ENCODE measurements at places on chromosomes 16 and 17. TPM values are rescaled to one million over a fixed set of nuclear protein-coding genes. Genes with fewer than 3 reads are reported as not detected.
A peak's percentile ranks its signal among the peaks of the same experiment; 100 is the strongest.

Gene CRHR1
- not detected for total RNA-seq

Gene CIAPIN1
- 35.8 TPM for total RNA-seq

Gene TP53TG3F
- total RNA-seq = not detected

Gene CA5A
- not detected for total RNA-seq

- no peak for DNase-seq
Measured at GRCh38 chr17:74690409-74690825, 22.3 kb downstream of the CD300LF start.

- DNase-seq = no peak
Measured at GRCh38 chr17:42924891-42925290, 24.3 kb downstream of the G6PC1 start.

- DNase-seq = peak; percentile 67
Measured at GRCh38 chr17:80970044-80970761, 21.4 kb upstream of the CHMP6 start.

DNA sequence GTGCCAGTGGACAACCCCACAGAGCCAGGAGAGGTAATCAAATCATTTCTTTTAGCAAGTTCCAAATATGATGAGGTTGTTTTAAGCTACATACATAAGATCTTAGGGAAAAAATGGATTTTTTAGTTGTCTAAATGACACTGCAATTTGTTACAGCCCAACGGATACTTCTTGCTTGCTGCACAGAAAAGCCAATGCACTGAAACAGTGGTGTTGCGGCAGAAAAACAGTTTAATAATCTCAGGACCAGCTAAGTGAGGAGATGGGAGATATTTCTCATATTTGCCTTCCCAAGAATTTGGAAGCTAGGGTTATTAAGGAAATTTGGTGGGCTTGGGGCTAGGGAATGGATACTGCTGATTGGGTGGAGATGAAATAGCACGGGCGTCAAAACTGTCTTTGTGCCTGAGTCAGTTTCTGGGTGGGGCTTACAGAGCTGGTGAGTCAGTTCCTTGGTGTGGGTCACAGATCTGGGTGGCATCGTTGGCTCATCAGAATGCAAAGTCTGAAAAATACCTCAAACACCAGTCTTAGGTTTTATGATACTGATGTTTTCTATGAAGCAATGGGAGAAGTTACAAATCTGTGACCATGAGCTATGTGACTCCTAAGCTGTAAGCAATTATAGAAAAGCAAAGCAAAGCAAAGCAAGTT, 255.4 kb downstream of the IRX3 start:
- DNase-seq = no peak

DNA sequence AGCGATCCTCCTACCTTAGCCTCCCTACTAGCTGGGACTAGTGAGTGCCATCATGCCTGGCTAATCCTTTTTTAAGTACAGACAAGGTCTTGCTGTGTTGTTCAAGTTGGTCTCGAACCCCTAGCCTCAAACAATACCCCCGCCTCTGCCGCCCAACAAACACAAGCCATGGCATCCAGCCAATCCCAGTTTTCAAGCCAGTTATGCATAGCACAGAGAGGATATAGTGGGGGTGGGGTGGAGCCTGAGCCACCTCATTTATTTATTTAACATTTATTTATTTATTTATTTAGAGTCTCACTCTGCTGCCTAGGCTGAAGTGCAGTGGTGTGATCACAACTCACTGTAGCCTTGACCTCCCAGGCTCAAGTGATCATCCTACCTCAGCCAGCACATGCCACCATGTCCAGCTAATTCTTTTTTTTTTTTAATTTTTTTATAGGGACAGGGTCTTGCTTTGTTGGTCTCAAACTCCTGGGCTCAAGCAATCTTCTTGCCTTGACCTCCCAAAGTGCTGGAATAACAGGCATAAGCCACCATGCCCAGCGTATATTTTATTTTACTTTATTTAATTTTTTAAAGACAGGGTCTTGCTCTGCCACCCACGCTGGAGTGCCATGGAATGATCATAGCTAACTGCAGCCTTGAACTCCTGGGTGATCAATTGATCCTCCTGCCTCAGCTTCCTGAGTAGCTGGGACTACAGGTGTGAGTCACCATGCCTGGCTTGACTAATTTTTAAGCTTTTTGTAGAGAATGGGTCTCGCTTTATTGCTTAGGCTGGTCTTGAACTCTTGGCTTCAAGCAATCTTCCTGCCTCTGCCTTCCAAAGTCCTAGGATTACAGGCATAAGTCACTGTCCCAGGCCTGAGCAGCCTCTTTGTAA, 26.2 kb upstream of the KLHL11 start:
- no peak for DNase-seq

- DNase-seq = peak; percentile 80
Measured at GRCh38 chr16:50368410-50369132, at the start of gene BRD7. Gene BRD7 (minus strand): TSS chr16:50368988. CDS start chr16:50368774, 214 bp downstream.

DNA sequence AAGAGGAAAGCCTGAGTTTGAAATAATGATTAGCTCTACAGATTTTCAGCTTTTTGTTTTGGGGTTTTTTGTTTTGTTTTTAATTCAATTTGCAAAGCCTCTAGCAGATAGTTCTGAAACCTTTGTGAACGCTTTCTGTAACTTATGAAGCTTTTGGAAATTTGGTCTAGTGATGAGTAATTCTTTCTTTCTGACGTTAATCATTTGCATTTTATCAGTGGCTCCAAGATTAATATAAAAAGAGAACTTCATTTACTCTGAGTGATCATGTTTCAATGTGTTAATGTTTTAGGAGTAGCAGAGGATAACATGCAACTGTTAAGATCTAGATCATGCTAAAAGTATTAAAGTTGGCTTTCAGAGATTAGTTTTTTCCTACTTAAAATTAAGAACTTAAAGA, 160.3 kb upstream of the TBX2 start:
- no peak for DNase-seq

- DNase-seq = no peak
Measured at GRCh38 chr16:58022601-58023371, 2.8 kb upstream of the MMP15 start.

- peak; percentile 9 for DNase-seq
Measured at GRCh38 chr16:66585481-66586239, 6.4 kb downstream of the CMTM2 start.

GRCh38 chr17:9036336-9036735, 15.0 kb downstream of the NTN1 start:
- no peak for DNase-seq

DNA sequence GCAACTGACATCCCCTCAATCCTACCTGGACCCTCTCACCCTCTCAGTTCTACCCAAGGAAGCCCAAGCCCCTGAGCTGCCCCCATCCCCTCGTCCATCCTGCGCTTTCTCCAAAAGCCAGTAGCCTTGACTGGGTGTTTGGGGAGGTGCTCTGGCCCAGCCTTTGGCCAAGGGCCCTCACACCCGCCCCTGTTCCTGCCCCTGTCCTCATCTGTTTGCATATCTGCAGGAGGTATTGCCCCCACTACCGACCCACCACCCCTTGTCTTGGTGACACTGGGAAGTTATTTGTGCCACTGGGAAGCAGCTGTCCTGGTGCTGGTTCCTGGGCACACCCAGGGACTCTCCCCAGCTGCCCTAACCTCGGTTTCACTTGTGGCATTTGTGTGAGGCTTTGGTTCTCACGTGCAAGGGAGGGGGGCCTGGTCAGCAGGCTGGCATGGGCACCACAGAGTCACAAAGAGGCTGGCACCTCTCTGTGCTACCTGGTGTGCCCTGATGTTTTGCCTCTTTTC, 75.3 kb downstream of the MRC2 start:
- DNase-seq = no peak

DNA sequence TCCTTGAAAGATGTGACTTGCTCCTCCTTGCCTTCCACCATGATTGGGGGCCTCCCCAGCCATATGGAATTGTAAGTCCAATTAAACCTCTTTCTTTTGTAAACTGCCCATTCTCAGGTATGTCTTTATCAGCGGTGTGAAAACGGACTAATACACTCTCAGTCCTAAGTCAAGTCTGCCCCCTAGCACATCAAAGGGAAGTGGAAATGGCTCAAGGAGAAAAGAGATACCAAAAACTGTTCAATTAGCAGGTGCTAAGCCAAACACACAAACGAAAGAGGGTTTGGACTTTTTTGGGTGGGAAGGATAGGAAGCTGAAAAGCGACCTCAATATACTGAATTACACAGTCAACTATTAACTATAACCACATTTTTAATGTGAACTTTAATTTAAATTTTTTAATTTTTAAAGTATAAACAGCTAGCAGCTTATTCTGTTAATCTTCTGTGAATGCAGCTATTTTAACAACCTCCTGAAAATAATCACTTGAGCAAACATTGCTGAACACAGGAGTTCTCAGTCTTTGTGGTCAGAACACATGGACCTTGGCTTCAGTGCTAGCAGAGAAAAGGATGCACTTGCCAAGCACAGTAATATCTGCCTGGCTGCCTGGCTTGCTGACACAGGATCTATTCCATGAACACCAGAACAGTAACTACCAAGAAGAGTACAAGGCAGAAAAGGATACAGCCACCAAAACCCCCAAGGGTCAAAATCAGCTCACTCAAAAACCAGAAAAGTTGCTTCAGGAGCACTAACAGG, 10.9 kb downstream of the ZNF18 start:
- no peak for DNase-seq

GRCh38 chr16:47493381-47494337, 32.5 kb downstream of the PHKB start:
- DNase-seq = no peak

DNA sequence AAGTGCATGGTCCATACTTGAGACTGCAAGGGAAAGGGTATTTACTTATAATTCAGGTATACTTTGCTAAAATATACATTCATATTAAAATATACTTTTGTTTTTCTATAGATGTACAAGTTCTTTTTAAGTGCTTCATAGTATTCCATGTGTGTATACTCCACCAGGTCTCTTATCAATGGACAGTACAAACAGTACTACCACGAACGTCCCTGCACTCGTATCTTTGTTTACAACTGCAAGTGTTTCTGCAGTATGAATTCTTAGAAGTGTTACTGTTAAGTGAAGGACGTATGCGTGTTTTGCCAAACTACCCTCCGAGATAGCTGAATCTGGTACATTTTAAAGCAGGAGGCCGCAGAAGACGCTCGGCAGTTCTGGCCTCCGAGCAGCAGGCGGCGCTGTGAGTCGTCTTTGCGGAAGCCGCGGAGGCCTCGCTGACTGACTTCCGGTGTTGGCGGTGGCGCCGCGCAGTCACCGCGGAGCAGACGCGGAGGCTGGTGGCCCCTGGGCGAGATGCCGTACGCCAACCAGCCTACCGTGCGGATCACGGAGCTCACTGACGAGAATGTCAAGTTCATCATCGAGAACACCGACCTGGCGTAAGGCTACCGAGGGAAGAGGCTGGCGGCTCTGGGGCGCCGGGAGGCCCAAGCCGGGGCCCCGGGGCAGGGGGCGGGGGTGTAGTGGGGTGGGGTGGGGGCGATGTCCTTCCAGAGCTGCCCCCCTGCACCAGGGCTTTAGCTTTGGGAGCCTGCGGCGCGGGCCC, at the start of gene POLR2C:
TSS of gene POLR2C (plus strand) at position 471 of the 769 bp plus-strand sequence. CDS start at position 517, 46 bp downstream.
- DNase-seq = peak; percentile 93

DNA sequence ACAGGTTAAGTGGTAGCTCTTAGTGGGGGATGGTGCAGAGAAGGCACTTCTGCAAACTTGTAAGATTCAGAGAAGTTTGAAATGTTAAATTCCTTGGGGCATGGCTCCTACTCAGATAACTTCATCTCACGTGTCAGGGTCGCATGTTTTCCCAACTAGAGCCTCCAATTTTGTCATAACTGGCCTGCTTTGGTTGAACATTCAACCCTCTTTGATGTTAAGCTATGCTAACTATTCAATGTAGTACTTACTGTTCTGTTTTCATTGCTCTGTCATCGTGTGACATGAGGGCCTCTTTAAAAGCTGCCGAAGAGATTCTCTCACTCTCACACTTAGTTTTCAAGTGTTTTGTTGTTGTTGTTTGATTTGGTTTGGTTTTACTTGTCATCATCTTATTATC, 280.8 kb downstream of the CDH11 start:
- no peak for DNase-seq

DNA sequence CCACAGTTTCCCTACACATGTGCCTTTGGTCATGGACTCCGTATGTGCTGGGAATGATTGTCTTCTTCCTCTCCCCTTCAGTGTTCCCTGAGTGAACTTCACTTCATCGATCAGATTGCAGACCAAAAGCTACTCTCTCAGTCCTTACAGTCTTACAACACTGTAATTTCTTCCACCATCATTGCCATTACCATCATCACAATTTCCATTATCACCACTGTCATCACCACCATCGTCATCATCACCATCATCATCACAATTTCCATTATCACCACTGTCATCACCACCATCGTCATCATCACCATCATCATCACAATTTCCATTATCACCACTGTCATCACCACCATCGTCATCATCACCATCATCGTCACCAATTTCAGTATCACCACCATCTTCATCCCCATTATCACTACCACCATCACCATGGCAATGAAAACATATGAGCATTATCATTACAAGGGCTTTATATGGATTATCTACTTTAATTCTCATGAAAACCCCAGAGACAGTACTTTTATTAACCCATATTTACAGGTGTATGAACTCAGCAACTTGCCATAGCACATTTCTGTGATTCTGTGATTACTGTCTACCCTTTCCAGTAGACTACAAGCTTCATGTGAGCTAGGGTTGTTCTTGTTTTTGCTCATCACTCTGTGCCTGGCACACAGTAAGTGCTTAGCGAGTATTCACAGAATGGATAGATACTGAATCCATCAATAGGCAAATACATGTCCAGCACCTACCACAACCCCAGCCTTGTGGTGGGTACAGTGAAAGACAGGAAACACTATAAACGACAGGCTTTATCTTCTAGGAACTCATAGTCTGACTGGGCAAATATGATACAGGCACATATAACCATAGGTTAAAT, 327.0 kb downstream of the XYLT1 start:
- DNase-seq = no peak

DNA sequence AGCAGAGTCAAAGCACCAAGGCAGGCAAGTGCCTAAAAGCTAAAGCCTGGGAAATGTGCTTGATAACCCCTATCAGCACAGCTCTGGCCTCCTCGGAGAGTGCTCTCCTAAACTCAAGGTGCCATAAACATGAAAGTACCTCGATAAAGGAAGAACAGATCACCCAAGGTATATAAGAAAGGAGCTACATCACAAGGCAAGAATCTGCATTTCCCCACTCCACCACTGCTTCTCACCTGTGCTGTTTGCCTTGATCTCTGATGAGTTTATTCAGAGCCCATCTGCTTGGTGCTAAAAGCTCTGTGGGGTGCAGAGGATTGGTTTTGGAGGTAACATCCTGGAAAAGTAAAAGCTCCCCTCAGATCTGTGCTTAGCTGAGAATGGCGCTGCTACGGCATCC, 449.5 kb upstream of the CDH5 start:
- no peak for DNase-seq

GRCh38 chr17:57408071-57408811, 151.9 kb downstream of the MSI2 start:
- peak; percentile 34 for DNase-seq

Measured in activated CD4-positive, alpha-beta memory T cell treated with anti-CD3 and anti-CD28 coated beads, Interleukin-2, amount 10 ng/mL, durations not matched to agents 7 days and 5 days (primary cell).